Frontal cortex (tissue), 4 donors: ENCODE measurements at places on chromosomes 2 and 18. TPM values are rescaled to one million over a fixed set of nuclear protein-coding genes. Genes with fewer than 3 reads are reported as not detected.

Gene DIPK1C
- 4.9 TPM for total RNA-seq

Gene DOK6
- total RNA-seq: 68.1 TPM

Gene USP34
- total RNA-seq: 177 TPM

Gene CAMKMT
- total RNA-seq: 6.5 TPM

Gene TEX44
- total RNA-seq: not detected

Gene INPP1
- total RNA-seq: 11.0 TPM

Gene EGR4
- not detected for total RNA-seq

Gene C2orf78
- total RNA-seq: not detected

Gene MYO3B
- 0.41 TPM for total RNA-seq

Gene ASPRV1
- total RNA-seq: 2.0 TPM

Gene FMNL2
- 93.8 TPM for total RNA-seq

Gene CABLES1
- 4.9 TPM for total RNA-seq

Gene AQP12B
- total RNA-seq: not detected

Gene UGT1A8
- total RNA-seq: not detected

Gene CPS1
- total RNA-seq: 2.9 TPM
